HT-29 (cell line): ENCODE measurements at places on chromosomes 2 and 18. TPM values are rescaled to one million over a fixed set of nuclear protein-coding genes. Genes with fewer than 3 reads are reported as not detected.

DNA sequence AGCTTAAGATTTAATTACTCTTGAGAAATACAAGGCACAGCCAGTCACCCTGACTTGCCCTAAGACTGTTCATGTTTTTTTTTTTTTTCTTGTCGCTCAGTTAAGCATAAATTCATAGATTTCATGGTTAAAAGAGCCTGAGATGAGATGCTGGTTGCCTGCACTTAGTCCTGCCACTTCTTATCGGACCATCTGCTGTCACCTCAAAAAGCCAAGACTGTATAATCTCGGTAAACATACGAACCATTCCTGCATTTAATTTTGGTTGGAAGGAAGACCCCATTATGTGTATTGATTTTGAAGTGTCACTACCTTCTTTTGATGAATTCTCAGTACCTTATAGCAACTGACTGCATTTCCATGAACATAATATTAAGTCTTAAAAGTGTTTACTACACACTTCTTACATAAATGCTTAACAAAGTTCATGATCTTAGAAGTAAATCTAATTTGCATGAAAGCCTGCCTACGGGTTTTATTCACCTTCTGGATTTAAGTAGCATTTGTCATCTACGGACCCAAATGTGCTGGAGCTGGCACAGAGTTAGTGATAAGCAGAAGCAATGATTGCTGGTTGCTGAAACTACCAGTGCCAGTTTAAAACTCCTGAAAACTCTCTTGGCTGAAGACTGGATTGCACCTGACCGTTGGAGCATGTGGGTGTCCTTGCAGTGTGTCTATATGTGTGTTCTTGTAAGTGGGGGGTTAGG lies 843.4 kb downstream of the TMEM182 start:
- DNase-seq: no peak

Gene RGPD3
- 0.03 TPM in 1 of 2 replicates, not detected in the other for total RNA-seq

DNA sequence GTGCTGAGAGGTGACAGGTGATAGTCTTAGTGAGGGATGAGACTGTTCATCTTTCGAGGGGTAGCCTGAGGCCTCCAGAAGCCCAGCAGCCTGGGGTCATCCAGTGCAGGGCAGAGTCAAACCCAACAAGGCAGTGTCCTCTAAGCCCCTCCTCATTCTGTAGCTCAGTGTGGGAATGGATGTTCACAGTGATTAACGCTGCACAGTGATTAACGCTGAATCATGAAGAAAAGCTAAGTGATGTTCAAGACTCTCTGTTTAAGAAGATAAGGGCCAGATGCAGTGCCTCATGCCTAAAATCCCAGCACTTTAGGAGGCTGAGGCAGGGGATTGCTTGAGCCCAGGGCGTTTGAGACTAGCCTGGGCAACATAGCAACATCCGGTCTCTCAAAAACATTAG lies 56.3 kb upstream of the LAPTM4A start:
- DNase-seq: no peak

GRCh38 chr2:199847181-199847864 lies 3.7 kb downstream of the FTCDNL1 start:
- no peak for DNase-seq
